ENCODE measurements at places on chromosomes 1 and 21. TPM values are rescaled to one million over a fixed set of nuclear protein-coding genes. Genes with fewer than 3 reads are reported as not detected.

DNA sequence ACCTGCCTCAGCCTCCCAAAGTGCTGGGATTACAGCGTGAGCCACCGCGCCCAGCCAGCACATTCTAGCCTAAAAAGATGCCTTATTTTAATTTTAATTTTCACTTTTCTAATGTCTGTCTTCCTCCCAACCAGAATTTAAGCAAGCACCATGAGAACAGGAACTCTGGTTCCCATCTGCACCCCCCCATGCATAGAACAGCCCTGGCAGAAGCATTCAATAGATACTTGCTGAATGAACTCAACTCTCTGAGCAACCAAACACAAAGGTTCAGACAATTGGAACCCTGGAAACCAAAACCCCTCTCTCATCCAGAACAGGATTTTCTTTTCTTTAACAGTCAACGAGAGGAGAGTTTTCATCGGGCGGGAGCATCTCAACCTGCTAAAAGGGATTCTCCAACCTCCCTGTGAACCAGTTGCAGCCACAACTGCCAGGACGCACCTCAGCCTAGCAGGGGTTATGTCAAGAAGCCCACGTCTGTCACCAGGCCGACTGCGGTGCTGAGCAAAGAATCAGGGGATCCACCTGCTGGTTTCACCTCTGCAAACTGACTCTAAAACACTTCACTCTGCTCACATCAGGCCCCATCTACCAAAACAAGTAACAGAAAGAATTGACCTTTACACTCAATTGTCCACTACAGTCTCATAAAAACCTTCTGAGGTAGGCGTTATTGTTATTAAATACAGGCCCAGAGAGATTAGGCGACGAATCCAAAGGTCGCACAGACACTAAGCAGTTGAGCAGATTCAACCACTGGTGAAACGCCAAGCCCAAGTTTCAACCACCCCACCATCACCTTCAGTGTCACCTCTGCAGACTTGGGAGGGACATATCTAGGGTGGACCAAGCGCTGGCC is 1.7 kb downstream of the KIAA2013 start:
- peaks cover 44% of the 10 kb centered on the region for H3K4me1 ChIP-seq
- no peak for DNase-seq
- peak overlapping the region; percentile 57 for H3K4me3 ChIP-seq
- H3K27ac ChIP-seq: no peak overlapping the region

The TDRD5 gene
- not detected for total RNA-seq

The TIE1 gene
- total RNA-seq: 10.4 TPM

GRCh38 chr1:148263906-148264255 is 111.8 kb upstream of the NBPF11 start:
- H3K27ac ChIP-seq: peak overlapping the region; percentile 55
- no peak for DNase-seq
- H3K27me3 ChIP-seq: no peaks in the 10 kb centered on the region
- H3K4me3 ChIP-seq: peak overlapping the region; percentile 46
- H3K36me3 ChIP-seq: no peaks in the 10 kb centered on the region

GRCh38 chr1:68808351-68808750 is 311.5 kb upstream of the DEPDC1 start:
- H3K4me1 ChIP-seq: no peaks in the 10 kb centered on the region
- H3K36me3 ChIP-seq: no peaks in the 10 kb centered on the region
- no peak overlapping the region for H3K27ac ChIP-seq

The SHCBP1L gene
- 0.37 TPM for total RNA-seq

DNA sequence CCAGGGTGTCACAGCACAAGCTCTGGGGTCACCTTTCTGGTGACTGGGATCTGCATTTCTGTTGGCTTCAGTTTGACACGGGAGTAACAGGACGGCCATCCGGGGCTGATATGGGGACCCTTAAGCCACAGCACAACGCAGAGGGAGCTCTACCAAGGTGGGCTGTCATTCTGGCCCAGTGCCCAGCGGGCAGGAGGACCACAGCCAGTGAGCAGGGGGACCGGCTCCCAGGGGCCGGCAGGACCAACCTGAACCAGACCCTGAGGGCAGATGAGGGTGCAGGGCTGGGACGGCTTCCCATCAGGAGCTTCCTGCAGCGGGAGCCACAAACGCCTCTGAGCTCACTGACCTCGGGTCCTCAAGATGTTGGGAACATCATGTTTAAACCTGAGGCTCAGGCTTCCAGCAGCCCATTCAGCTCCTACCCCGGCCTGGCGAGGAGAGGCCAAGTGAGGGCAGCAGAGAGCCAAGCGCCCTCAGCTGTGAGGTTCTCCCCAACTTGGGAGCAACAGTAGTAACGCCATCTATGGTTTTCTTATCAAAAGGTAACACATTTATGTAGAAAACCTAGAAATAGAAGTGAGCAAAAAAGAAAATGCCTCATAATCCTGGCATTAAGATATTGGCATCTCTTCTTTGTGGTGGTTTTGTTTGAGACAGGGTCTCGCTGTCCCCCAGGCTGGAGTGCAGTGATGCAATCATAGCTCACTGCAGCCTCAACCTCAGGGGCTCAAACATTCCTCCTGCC is 26.8 kb downstream of the TMEM201 start:
- H3K4me1 ChIP-seq: no peaks in the 10 kb centered on the region
- no peak overlapping the region for H3K4me3 ChIP-seq
- H3K36me3 ChIP-seq: no peaks in the 10 kb centered on the region
- H3K27me3 ChIP-seq: no peaks in the 10 kb centered on the region
- no peak overlapping the region for H3K27ac ChIP-seq

- H3K4me1 ChIP-seq: no peaks in the 10 kb centered on the region
- H3K27ac ChIP-seq: no peak overlapping the region
- H3K4me3 ChIP-seq: no peak overlapping the region
- no peaks in the 10 kb centered on the region for H3K27me3 ChIP-seq
Observed at GRCh38 chr1:58065520-58065919, 481.0 kb downstream of the OMA1 start.

The AUNIP gene
- 9.0 TPM for total RNA-seq

DNA sequence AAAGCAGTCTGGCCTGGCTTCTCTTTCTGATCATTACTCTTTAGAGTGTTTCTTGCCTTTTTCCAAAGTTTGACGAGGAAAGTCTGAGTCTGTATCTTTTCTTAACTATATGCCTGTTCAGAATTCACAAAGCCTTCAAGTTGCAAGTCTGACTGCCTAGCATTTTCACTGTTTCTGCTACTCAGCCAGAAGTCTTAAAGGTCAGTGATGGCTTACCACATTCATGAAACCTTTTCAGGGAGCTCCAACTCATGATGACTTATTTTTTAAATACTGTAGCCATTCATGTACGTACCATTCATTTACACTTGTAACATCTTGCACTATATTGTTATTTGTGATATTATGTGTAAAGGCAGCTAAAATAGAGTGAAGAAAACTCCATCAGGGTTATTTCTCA is 58.2 kb downstream of the TNFSF4 start:
- H3K4me1 ChIP-seq: no peaks in the 10 kb centered on the region
- H3K4me3 ChIP-seq: no peak overlapping the region

The SLC2A5 gene
- total RNA-seq: 0.08 TPM

The SYCP1 gene
- total RNA-seq: not detected

DNA sequence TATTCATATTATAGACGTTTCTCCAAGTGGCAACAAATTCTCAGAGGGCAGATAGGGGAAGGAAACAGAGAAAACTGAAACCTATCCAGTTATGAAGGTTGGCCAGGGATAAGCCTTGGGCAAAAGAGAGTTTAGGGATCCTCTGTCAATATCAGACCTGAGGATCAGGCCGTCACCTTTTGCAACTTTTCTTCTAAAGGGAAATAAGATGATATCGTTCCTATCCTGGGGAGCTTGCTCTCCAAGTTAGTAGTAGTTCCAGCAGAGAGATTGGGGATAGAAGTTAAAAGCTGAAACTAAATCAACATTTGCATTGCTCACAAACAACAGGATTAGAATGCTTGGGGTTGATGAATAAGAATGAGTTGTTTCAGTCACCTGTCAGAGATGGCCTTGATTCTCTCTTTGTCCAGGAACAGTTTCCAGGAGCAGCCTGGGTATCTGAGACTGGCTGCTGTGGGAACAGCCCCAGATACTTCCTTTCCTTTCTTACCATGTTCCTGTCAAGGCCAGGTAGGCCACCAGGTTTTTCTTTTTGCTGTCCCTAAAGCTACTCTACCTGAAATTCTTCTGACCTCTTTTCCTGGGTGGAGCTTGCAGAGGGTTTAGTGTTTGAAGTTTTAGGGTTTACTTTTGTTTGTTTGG is 2.5 kb downstream of the RIIAD1 start:
- no peaks in the 10 kb centered on the region for H3K27me3 ChIP-seq
- no peak for DNase-seq
- no peaks in the 10 kb centered on the region for H3K36me3 ChIP-seq

The LCE1B gene
- not detected for total RNA-seq

GRCh38 chr1:214856843-214857242 is 225.7 kb upstream of the KCNK2 start:
- H3K36me3 ChIP-seq: no peaks in the 10 kb centered on the region
- no peaks in the 10 kb centered on the region for H3K4me1 ChIP-seq
- no peak overlapping the region for H3K4me3 ChIP-seq

The ZBTB40 gene
- 11.2 TPM for total RNA-seq

The NPHS2 gene
- total RNA-seq: not detected

The TLCD4 gene
- 78.6 TPM for total RNA-seq

DNA sequence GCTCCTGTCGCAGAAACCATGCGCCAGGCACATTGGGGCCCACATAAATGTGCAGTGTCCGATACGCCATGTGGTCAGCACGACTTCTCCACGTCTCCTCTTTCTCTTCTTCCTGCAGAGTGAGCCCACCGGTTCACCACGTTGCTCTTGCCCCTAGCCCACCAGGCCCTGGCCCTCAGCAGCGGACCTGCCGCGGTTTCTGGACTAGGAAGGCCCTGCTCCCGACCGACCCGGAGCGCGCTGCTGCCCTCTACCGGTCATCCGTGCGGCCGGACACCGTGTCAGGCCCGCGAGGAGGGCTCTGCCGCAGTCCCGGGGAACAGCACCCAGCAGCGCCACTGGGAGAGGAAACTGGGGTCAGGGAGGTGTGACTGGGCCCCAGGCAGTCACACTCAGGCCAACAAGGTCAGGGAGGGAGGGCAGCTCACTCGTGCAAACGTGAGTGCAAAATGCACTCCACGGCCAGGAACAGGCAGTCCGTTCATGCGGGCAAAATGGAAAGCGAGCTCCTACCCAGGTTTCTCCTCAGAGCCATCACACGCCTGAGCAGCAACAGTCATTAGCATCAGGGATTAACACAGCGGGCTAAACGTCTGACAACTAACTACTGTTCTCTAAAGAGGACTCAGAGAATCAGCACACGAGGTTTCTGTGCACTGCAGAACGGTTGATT is 13.7 kb downstream of the TLR5 start:
- no peaks in the 10 kb centered on the region for H3K36me3 ChIP-seq
- H3K4me1 ChIP-seq: peaks cover 13% of the 10 kb centered on the region
- DNase-seq: peak; percentile 81

The GBP4 gene
- total RNA-seq: 8.1 TPM

The ELAPOR1 gene
- 0.17 TPM for total RNA-seq

GRCh38 chr1:166822385-166822784 is 16.9 kb upstream of the POGK start:
- no peaks in the 10 kb centered on the region for H3K36me3 ChIP-seq

The KCNT2 gene
- total RNA-seq: 7.5 TPM

- H3K27me3 ChIP-seq: no peaks in the 10 kb centered on the region
- H3K4me3 ChIP-seq: no peak overlapping the region
- DNase-seq: no peak
- H3K4me1 ChIP-seq: no peaks in the 10 kb centered on the region
Observed at GRCh38 chr1:2428490-2428889, 16.1 kb upstream of the PEX10 start.

- no peak overlapping the region for H3K27ac ChIP-seq
- H3K36me3 ChIP-seq: no peaks in the 10 kb centered on the region
- H3K4me3 ChIP-seq: no peak overlapping the region
- H3K4me1 ChIP-seq: no peaks in the 10 kb centered on the region
Observed at GRCh38 chr1:231828182-231828920, 201.8 kb downstream of the DISC1 start.

GRCh38 chr1:63322944-63323864 is 837 bp downstream of the FOXD3 start:
- peaks cover 26% of the 10 kb centered on the region for H3K27me3 ChIP-seq
- peaks cover 32% of the 10 kb centered on the region for H3K4me1 ChIP-seq
- peak; percentile 37 for DNase-seq
- H3K27ac ChIP-seq: no peak overlapping the region
- peak overlapping the region; percentile 56 for H3K4me3 ChIP-seq

The MCOLN2 gene
- total RNA-seq: 0.25 TPM

- no peak for DNase-seq
- no peaks in the 10 kb centered on the region for H3K36me3 ChIP-seq
- no peak overlapping the region for H3K27ac ChIP-seq
- H3K4me1 ChIP-seq: no peaks in the 10 kb centered on the region
Observed at GRCh38 chr1:179785031-179785431, 41.9 kb downstream of the FAM163A start.

- no peak for DNase-seq
- no peaks in the 10 kb centered on the region for H3K27me3 ChIP-seq
- H3K27ac ChIP-seq: no peak overlapping the region
- no peaks in the 10 kb centered on the region for H3K4me1 ChIP-seq
- no peak overlapping the region for H3K4me3 ChIP-seq
Observed at GRCh38 chr1:66286307-66286706, 247.6 kb upstream of the SGIP1 start.

- no peaks in the 10 kb centered on the region for H3K27me3 ChIP-seq
- no peaks in the 10 kb centered on the region for H3K4me1 ChIP-seq
- DNase-seq: no peak
- H3K27ac ChIP-seq: no peak overlapping the region
Observed at GRCh38 chr1:18805925-18806849, 53.3 kb downstream of the TAS1R2 start.

The LCE2C gene
- total RNA-seq: not detected

DNA sequence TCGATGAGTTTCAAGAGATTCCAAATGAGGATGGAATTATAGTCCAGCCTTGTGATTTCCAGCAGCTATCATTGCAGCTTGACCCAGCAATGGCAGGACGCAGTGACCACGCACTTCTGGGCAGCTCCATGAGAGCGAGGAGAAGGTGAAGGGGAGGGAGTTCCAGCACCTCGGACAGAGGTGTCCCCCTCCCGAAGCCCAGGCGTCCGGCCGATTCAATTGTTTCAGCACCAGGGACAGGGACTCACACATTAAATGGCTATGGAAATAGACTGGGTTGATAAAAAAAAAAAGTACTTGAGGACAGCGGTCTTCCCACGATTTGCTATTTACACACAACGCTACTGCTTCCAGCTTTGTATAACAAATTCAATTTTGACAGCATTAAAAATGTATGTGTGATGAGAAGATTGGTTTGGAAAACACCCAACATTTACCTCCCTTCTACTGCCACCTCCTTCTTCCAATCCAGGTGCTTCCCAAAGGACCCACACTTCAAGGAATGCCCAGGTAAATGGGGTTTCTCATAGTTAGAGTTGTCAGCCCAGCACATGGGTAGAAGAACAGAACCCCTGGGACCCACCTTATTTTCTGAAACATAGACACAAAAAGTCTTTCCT is 71.8 kb downstream of the DISP3 start:
- no peaks in the 10 kb centered on the region for H3K36me3 ChIP-seq
- H3K27ac ChIP-seq: no peak overlapping the region
- H3K4me3 ChIP-seq: no peak overlapping the region
- peaks cover 5% of the 10 kb centered on the region for H3K27me3 ChIP-seq
- H3K4me1 ChIP-seq: no peaks in the 10 kb centered on the region

GRCh38 chr1:75198761-75199160 is 64.6 kb downstream of the LHX8 start:
- H3K27ac ChIP-seq: no peak overlapping the region
- H3K4me1 ChIP-seq: no peaks in the 10 kb centered on the region
- no peak overlapping the region for H3K4me3 ChIP-seq
- no peaks in the 10 kb centered on the region for H3K36me3 ChIP-seq

The PYGO2 gene
- 7.4 TPM for total RNA-seq

GRCh38 chr21:29538115-29538514 is 239.4 kb downstream of the BACH1 start:
- H3K36me3 ChIP-seq: no peaks in the 10 kb centered on the region
- DNase-seq: no peak
- no peak overlapping the region for H3K27ac ChIP-seq
- H3K4me3 ChIP-seq: no peak overlapping the region
- H3K4me1 ChIP-seq: no peaks in the 10 kb centered on the region
- H3K27me3 ChIP-seq: no peaks in the 10 kb centered on the region
